ENCODE measurements at places on chromosomes 12 and 14.

DNA sequence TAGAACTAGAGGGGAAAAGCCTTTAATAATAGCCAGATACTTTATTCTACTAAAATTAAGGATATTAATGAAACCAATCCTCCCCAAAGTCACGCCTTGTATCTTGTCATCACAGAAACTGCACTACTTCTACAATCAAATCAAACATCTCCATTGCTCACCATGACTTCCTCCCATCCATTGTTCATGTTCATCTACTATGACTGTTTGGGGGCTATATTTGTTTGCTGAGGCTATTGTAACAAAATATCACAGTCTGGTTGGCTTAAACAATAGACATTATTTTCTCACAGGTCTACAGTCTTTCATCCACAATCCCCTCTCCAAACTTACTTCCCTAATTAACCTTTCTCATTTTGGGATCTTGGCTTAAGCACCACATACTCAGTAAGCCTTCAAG is 193.6 kb upstream of the FSCB start:
- no peak for DNase-seq

GRCh38 chr14:30299915-30300314 is 259.0 kb upstream of the G2E3 start:
- DNase-seq = no peak

- DNase-seq = no peak
These were observed 42.5 kb upstream of the BCAT1 start for GRCh38 chr12:24991209-24992049.

- DNase-seq = no peak
These were observed 122.7 kb downstream of the TTLL5 start for GRCh38 chr14:75783602-75784313.

DNA sequence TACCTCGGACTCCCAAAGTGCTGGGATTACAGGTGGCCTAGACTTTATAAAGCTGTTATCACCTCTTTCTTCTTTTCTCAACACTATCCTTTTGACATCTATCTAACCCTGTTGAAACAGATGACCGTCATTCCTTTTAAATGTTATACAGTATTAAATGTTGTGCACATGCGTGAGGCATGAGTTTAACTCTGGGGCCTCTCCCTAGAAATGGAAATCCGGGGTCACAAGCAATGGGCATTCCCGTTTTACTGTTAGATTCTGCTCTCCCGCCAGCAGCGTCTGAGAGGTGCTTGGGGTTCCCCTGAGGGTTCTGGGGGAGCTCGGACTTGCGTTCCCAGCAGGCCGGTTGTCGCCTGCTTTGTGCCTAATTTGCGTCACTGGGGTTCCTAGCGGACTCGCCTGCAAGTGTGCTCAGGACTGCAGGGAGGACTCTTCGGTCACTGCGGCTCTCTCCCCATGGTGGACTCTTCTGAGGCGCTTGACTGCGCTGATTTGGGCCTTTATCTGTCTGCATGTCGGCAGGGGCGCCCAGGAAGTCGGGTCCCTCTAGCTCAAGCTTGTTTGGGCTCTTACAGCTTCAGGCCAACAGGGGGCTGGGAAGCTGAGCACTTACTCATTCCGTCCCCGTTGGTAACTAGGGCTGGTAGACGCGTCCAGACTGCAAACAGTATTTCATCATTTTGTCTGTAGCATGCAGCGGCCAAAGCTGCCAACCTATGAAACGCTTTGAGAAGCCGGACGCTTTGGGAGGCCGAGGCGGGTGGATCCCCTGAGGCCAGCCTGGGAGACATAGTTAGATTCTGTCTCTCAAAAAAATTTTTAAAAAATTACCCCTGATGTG is 1.2 kb upstream of the RAN start:
- peak; percentile 78 for DNase-seq

DNA sequence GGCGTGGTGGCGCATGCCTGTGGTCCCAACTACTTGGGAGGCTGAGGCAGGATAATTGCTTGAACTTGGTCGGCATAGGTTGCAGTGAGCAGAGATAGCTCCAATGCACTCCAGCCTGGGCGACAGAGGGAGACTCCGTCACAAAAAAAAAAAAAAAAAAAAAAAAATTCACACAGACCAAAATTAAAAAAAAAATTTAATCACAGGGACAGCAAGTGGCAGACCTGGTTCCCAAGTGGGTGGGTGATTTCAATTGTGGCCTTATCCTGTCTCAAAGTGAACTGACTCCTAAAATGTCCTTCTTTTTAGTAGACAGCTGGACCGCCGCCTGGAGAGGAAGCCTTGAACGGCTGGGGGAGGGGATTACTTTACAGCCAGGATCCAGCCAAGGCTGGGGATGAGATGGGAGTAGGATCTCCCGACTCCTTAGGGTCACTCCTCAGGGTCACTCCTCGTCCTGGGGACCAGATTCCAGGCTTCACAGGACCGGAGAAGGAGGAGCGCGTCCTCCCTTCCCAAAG is 1.5 kb upstream of the KCNH3 start:
- DNase-seq = no peak

DNA sequence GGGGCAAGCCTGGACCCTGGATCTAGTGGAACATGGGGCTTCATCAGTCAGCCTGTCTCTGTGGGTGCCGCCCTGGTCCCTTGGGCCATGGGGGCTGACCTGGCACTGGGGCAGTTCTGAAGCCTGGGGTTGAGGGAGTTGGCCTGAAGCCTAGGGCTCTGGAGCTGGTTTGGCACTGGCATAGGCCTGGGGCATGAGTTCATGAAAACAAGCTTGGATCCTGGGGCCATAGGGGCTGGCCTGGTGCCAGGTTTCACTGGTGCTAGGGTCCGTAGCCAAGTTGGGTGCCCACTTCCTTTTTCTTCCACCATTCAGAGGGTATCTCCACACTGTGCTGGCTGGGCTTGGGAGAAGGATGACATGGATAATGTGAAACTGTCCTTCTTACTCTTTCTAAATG is 26.6 kb upstream of the ANO4 start:
- no peak for DNase-seq

GRCh38 chr14:46054526-46054925 is 597.1 kb downstream of the RPL10L start:
- DNase-seq = no peak

GRCh38 chr12:32248441-32249140 is 141.9 kb downstream of the BICD1 start:
- no peak for DNase-seq

DNA sequence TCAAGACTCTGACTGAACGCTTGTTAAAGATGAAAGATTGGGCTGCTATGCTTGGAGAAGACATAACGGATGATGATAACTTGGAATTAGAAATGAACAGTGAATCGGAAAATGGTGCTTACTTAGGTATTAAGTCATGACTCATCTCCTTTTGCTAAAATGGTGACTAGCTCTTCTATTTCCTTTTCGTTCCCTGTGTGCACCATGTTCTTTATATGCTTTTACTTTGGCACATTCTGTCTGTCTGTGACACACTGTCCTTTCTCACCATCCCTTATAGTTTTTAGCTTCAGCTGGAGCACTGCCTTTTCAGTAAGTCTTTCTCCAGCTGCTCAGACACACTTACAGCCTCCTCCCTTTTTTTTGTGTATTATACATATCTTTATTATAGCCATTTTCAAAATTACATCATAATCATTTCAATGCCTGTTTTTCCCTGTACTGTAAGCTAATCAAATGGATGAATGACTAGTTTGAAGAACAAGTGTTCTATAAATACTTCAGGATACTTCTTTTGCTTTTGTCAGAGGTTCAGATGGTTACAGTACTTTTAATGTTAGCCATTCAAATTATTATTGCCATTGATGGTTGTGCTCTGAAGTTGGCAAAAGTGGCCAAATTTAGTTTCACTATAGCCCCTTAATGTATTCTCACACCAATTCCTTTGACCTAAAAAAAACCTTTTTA is 68.6 kb downstream of the MIA2 start:
- no peak for DNase-seq

GRCh38 chr14:60721326-60722106 is 2.6 kb downstream of the SIX4 start:
- peak; percentile 51 for DNase-seq

GRCh38 chr12:109451400-109451799 is 25.7 kb downstream of the KCTD10 start:
- DNase-seq = no peak

- DNase-seq = peak; percentile 64
These were observed 10.3 kb upstream of the FERMT2 start for GRCh38 chr14:52961060-52961639.

DNA sequence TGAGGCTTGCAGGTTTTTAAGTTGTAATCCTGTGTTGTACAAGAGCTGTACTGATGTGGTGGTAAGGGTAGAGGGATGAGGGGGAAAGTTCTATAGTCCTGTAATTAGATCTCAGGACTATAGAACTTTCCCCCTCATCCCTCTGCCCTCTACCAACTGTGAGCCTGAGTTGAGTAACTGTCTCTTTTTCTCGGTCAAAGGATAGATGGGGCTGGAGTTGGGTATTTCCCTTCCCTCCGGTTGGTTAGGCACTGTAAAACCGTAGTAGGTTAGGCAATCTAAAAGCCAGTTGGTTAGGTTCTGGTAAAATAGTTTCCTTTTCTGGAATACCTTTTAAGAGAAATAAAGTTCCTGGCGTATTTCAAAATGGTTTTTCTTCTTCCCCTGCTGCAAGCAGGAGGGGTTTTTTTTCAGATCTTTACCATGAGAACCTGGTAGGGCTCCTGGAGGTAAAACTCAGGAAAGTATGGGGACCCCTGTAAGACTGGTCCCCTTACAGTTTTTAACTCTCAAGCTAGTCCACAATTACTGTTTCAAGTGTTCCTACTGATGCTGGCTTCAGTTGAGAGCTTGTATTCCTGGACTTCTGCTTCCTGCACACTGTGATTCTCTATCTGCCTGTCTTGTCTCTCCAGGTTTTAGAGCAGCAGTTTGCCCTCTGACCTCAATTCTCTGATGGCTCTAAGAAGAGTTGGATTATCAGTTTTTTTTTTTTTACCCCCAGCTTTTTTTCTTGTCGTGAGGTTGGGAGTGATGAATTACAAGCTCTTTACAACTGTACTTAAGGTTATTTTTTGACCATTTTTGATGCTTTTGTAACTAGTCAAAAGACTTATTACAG is 58.7 kb downstream of the FUT8 start:
- no peak for DNase-seq

DNA sequence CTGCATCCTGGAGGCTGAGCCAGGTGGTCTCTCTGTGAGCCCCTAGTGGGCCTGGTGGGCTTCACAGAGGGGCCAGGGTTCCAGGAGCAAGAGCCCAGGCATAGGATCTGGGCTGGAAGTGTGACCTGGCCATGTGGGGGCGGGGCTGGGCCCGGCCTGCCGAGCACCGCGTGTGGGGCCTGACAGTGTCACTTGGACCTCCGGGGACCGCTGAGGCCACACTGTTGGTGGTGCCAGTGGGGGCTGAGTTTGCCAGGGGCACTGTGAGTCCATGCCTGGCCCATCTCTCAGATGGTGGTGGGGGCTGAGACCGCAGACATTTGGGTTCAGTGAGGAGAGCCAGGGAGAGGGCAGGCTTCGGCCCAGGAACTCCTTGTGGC is 5.2 kb downstream of the FBRSL1 start:
- DNase-seq = no peak

DNA sequence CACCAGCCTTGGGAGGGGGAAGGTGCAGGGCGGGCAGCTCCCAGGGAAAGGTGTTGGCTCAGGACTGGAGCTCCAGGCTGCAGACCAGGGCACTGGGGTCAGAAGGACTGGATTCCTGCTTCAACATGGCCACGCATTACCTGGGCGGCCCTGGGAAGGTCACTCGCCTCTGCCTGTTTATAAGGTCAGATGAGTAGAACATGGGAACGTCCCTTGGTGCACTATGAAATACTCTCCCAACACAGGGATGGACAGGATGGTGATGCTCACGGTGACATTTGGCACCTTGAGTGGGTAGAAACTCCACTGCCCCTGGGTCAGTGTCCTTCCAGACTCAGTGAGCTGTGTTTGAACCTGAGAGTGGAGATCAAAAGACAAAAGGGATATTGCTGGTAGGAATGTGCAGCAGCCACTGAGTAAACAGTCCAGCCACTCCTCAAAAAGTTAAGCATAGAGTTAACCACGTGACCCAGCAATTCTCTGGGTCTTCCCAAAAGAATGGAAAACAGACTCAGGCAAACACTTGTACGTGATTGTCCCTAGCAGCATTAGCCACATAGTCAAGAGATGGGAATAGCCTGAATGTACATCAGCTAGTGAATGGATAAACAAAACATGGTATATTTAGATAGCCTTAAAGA is 9.1 kb upstream of the BDKRB2 start:
- DNase-seq = no peak

DNA sequence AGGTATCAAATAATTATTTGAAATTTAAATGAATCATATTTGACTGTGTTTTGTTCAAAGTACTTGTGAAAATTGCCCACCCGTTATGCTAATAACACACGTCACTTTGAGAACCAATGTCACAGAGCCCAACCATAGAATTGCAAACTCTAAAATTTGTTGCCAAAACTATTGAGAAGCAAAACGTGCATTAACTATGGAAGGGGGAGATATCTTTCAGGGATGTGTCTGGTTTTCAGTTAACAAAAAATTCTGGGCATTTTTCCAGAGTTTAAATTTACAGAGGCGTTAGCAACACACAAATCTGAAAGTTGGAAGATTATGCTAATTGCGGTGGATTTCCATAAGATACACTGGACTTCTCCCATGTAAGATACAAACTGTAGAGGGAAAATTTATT is 371.8 kb upstream of the E2F7 start:
- DNase-seq = no peak

GRCh38 chr14:69312608-69313007 is 52.6 kb downstream of the GALNT16 start:
- peak; percentile 32 for DNase-seq

- no peak for DNase-seq
These were observed 183.1 kb downstream of the TMTC3 start for GRCh38 chr12:88325076-88325815.

DNA sequence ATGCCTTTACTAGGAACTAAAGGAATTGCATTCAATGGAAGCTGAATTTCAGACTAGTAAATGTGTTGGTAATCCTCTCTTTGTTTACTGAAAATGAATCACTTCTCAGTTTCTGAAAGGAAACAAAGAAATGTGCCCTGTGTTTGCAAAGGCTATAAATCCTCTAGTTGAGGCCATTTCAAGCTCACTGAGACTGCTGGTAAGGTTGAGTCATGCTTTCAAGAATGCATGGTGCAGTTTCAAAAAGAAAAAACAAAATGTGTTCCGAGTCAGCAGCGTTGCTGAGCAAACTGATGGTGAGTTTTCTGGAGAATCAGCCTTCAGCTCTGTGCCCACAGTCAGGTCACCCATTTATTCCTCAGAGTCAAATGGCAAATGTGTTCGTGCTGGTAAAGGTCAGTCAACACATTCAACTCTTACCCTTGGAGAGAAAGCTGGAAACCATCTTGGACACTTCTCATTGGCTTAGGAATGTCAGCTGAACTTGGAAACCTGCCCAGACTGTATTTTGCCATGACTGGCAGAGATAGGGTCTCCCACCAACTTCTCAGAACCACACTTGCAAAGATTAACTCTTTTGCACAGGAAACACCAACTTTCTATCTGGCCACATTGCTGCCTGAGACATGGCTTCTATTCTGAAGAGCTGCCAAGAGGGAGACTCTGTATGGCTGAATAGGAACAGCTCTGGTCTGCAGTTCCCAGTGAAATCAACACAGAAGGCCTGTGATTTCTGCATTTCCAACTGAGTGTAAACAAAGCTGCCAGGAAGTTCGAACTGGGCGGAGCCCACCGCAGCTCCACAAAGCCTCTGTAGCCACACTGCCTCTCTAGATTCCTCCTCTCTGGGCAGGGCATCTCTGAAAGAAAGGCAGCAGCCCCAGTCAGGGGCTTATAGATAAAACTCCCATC is 484.4 kb downstream of the ATP23 start:
- DNase-seq = no peak

All from left lobe of liver (tissue), 2 donors.